ENCODE measurements at places on chromosomes 12 and 14.

- DNase-seq = no peak
These were observed 216.2 kb downstream of the PELI2 start for GRCh38 chr14:56334458-56334857.

- no peak for DNase-seq
These were observed 2.3 kb upstream of the M6PR start for GRCh38 chr12:8951744-8952143.

GRCh38 chr12:91841822-91842221 is 303.8 kb downstream of the BTG1 start:
- DNase-seq = no peak

DNA sequence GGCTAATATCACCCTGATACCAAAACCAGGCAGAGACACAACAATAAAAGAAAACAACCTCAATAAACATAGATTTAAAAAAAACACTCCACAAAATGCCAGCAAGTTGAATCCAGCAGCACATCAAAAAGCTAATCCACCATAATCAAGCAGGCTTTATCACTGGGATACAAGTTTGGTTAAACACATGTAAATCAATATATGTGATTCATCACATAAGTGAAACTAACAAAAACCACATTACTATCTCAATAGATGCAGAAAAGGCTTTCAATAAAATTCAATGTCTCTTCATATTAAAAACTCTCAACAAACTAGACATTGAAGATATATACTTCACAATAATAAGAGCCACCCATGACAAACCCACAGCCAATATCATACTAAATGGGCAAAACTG is 17.0 kb upstream of the TAS2R14 start:
- no peak for DNase-seq

Data from GM13976 (cell line).